Prostate gland (tissue), 2 donors: ENCODE measurements at places on chromosomes 4 and X. TPM values are rescaled to one million over a fixed set of nuclear protein-coding genes. Genes with fewer than 3 reads are reported as not detected.

Gene GPR119
- total RNA-seq = 1.2 TPM

Gene FAM9B
- 1.4 TPM for total RNA-seq

Gene BRS3
- not detected for total RNA-seq

Gene SCML2
- 10.6 TPM for total RNA-seq

Gene NEXMIF
- 4.7 TPM for total RNA-seq

Gene GAB1
- 61.1 TPM for total RNA-seq

Gene AMMECR1
- 4.8 TPM for total RNA-seq

Gene OTUD6A
- not detected for total RNA-seq

Gene LRP2BP
- total RNA-seq = 1.4 TPM

Gene PRDM8
- 26.6 TPM for total RNA-seq

Gene GAGE12G
- not detected for total RNA-seq

Gene KCND1
- total RNA-seq = 0.23 TPM

Gene AFM
- total RNA-seq = not detected

Gene C4orf50
- 0.87 TPM for total RNA-seq

GRCh38 chr4:112156112-112156511, 10.9 kb downstream of the FAM241A start:
- no peak for DNase-seq

GRCh38 chrX:134443020-134443419, 16.9 kb upstream of the HPRT1 start:
- DNase-seq = no peak

- DNase-seq = no peak
These were observed 454.5 kb downstream of the TMA16 start for GRCh38 chr4:163948920-163949455.

DNA sequence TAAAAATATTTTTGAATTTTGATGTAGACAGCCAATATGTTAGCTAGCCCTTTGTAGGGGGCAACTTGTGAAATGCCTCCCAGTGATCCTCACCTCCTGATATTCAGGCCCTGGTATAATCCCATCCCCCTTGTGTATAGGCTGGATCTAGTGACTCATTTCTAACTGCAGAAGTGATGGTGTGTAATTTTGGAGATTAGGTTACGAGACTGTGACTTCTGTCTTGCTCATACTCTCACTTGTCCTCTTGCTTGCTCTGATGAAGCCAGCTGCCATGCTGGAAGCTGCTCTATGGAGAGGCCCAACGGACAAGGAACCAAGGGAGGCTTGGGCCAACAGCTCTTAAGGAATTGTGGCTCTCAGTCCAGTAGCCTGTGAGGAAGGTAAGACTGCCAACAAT, 61.7 kb downstream of the GPR82 start:
- DNase-seq = no peak

- DNase-seq = no peak
These were observed 63.4 kb upstream of the ENPEP start for GRCh38 chr4:110412354-110413065.

GRCh38 chr4:123804196-123804721, 407.7 kb downstream of the SPRY1 start:
- DNase-seq = no peak

DNA sequence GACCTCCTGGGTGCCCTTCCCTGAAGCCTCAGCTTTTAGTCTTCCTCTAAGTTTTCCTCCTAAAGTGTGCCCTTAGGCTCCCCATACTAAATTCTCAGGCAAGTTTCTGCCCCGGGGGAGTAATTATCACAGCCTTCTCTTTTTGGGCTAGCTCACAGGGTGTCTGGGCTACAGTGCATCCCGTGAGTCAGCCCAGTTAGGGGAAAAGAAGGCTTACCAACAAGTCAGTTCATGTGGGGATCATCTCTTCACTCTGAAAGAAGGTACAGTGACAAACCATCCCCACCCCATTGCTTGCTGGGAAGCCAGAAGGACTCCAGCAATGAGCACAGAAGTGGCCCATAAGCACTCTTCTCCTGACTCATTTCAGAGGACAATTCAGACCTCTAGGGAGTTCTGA, 134.7 kb upstream of the FAM9C start:
- DNase-seq = no peak

- DNase-seq = peak; percentile 6
These were observed 38.9 kb downstream of the STARD8 start for GRCh38 chrX:68686097-68686977.

GRCh38 chr4:113996599-113997177, 17.2 kb upstream of the ARSJ start:
- no peak for DNase-seq

- DNase-seq = no peak
These were observed 87.8 kb downstream of the PPA2 start for GRCh38 chr4:105386012-105386411.

DNA sequence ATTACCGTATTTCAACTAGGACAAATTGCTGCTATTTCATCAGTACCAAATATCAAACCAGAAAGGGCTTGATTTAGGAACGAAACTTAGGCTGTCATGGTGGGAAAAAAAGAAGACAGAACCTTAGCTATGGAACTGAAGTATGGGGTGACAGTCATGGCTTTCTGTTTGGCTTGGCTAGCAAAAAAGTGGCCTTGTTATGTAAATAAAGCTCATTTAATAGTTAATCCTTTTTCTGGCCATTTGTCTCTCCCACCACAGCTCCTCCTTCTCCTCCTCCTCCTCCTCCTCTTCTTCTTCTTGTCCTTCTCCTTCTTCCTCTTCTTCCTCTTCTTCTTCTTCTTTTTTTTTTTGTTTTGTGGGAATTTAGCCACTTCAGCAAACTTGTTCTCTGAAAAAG, 434.7 kb upstream of the NDST4 start:
- no peak for DNase-seq

- no peak for DNase-seq
These were observed 355.5 kb downstream of the KCNIP4 start for GRCh38 chr4:21592970-21593670.

GRCh38 chrX:19072372-19072771, 49.9 kb downstream of the ADGRG2 start:
- no peak for DNase-seq

- no peak for DNase-seq
These were observed 102.4 kb downstream of the CPE start for GRCh38 chr4:165481053-165481835.

GRCh38 chr4:55183926-55184599, 58.7 kb upstream of the KDR start:
- DNase-seq = no peak

- no peak for DNase-seq
These were observed 20.6 kb downstream of the CNKSR2 start for GRCh38 chrX:21394792-21395191.

DNA sequence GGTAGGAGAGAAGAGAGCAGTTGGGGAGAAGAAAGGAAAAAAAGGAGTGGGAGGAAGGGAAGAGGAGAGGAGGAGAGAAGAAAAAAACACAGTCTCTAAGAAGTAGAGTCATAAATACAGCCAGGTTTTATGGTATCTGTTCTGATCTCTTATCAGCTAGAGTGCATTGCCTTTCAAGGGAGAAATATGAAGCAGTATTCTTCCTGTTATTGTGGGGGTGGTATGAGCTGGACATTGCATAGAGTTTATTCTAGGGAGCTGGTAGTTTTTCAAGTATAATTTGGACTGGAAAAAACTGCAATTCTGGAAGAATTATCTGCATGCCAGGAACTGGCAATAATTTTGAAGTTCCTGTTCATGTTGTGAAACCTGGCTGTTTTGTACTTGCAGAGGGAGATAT, 54.9 kb upstream of the TAB3 start:
- no peak for DNase-seq

GRCh38 chr4:155799116-155799793, 40.4 kb downstream of the GUCY1B1 start:
- DNase-seq = no peak

- DNase-seq = no peak
These were observed 156.9 kb downstream of the SLIT2 start for GRCh38 chr4:20408611-20409010.

DNA sequence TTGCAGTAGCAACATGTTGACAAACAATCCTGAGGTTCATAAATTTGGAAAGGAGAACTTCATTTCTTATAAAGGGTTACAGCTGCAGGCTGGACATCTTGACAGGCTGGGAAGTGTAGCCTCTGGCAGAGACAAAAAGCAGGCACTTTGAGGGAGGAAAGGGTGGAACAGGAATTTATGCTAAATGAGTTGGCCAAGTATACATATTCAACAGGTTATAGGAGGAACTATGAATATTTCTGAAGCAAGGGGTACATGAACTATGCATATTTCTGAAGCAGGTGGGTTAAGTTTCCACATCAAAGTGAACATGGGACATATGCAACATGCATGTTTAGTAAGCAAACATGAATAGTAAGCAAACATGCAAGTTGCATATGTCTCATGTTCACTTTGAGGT, 1.6 kb upstream of the ANTXR2 start:
- DNase-seq = no peak
